ENCODE measurements at places on chromosomes 7 and 10.

DNA sequence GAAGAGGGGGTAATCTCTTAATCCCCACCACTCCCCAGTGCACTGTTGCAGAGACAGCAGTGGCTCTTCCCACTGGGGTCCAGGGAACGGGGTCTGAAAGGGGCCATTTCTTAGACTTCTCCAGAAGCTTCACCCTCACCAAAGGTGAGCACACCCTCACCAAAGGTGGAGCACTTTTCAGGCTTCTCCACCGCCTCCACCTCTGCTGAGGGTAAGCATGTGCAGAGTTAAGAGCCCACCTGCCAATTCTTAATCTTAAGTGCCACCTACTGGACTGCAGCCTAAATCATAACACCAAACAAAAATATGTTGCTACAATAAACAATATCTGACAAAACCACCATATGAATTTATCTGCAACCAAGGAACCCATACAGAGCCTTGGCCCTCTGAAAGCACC is 27.0 kb downstream of the SNX13 start:
- no peak for DNase-seq
- H3K4me3 ChIP-seq: no peak overlapping the region
- H3K27ac ChIP-seq: no peak overlapping the region

DNA sequence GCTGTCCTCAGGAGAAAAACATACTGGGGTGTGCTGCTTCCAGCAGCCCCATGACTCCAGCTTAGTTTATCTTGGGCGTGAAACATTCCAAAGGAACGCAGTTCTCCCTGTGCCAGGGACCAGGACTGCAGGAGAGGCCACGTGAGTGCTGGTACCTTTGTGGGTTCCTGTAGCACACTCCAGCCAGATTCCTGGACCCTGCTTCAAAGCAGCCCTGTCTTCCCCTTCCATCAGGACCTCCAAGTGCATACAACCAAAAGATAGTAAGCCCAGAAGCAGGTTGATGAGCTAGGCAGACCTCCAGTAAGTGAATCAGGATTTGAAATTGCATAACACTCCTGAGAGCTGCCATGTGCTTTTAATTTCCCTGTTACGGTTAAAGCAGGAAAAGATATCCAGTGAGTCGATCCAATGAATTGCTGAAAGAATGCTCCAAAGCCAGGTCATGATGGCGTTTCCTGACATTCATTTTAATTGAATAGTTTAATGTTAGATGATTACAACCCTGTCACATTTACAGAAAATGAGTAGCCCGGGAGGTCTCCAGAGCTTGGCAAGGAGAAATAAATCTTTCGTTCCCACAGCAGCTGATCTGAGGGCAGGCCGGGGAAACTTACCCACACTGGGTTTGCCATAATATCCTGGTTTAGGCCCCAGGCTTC is 38.9 kb upstream of the CPXM2 start:
- no peaks in the 10 kb centered on the region for H3K27me3 ChIP-seq
- H3K4me3 ChIP-seq: peak overlapping the region; percentile 23
- peak overlapping the region; percentile 76 for H3K27ac ChIP-seq
- peaks cover 20% of the 10 kb centered on the region for H3K4me1 ChIP-seq
- DNase-seq: no peak

- H3K4me3 ChIP-seq: no peak overlapping the region
- no peak for DNase-seq
- no peaks in the 10 kb centered on the region for H3K27me3 ChIP-seq
- H3K27ac ChIP-seq: no peak overlapping the region
- no peaks in the 10 kb centered on the region for H3K4me1 ChIP-seq
Measured at GRCh38 chr7:116098175-116098574, 67.6 kb upstream of the TFEC start.

DNA sequence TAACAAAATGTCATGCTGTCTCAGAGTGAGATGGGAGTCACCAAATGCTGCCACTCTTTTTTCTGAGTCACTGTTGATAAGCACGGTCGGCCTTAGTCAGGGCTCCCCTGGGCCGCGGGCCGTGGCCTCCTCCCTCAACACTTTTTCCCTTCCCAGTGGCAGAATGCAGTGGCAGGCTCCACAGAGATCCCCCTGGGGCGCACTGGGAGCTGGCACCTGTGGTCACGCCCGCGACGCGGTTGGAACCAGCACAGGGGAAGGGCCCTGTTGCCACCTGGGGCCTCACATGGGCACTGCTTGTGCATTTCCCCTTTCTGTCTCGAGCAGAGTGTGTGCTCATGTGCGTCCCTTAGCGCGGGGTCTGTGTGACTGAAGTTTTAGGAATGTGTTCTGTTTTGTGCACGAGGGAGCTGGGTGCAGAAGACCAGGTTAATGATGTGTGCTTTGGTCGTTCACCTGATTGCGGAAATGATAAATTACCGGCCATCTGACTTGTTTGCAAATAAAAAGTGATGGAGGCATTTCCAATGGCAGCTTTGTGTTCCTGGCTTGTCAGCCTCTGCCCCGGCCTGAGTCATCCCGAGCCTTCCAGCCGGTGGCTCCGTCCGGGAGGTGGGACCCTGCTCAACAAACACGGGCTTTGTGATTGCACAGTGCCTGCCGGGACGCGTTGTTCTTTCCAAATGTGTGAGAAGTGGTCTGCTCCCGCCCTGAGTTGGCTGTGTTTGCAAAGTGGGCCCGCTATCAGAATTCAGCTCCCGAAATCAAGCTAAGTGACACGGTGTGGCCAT is 100.7 kb downstream of the NKX6-2 start:
- H3K27ac ChIP-seq: peak overlapping the region; percentile 46
- DNase-seq: peak; percentile 30
- no peaks in the 10 kb centered on the region for H3K36me3 ChIP-seq
- no peaks in the 10 kb centered on the region for H3K27me3 ChIP-seq

GRCh38 chr7:74586258-74587175 is 71.0 kb upstream of the GTF2I start:
- H3K27ac ChIP-seq: peak overlapping the region; percentile 46
- H3K4me1 ChIP-seq: peaks cover 11% of the 10 kb centered on the region

- no peak for DNase-seq
- no peaks in the 10 kb centered on the region for H3K36me3 ChIP-seq
- no peaks in the 10 kb centered on the region for H3K4me1 ChIP-seq
- no peak overlapping the region for H3K4me3 ChIP-seq
- H3K27me3 ChIP-seq: no peaks in the 10 kb centered on the region
Measured at GRCh38 chr7:91776171-91776570, 104.3 kb downstream of the MTERF1 start.

GRCh38 chr10:78540355-78541076 is 506.9 kb downstream of the RPS24 start:
- H3K27ac ChIP-seq: no peak overlapping the region
- H3K27me3 ChIP-seq: no peaks in the 10 kb centered on the region
- no peaks in the 10 kb centered on the region for H3K36me3 ChIP-seq
- DNase-seq: no peak

- no peaks in the 10 kb centered on the region for H3K4me1 ChIP-seq
- no peak for DNase-seq
- H3K4me3 ChIP-seq: no peak overlapping the region
Measured at GRCh38 chr7:82007315-82007714, 237.5 kb upstream of the HGF start.

GRCh38 chr7:117975476-117975875 is 102.2 kb upstream of the CTTNBP2 start:
- no peaks in the 10 kb centered on the region for H3K36me3 ChIP-seq
- no peak overlapping the region for H3K4me3 ChIP-seq
- H3K27me3 ChIP-seq: no peaks in the 10 kb centered on the region
- peaks cover 7% of the 10 kb centered on the region for H3K4me1 ChIP-seq

DNA sequence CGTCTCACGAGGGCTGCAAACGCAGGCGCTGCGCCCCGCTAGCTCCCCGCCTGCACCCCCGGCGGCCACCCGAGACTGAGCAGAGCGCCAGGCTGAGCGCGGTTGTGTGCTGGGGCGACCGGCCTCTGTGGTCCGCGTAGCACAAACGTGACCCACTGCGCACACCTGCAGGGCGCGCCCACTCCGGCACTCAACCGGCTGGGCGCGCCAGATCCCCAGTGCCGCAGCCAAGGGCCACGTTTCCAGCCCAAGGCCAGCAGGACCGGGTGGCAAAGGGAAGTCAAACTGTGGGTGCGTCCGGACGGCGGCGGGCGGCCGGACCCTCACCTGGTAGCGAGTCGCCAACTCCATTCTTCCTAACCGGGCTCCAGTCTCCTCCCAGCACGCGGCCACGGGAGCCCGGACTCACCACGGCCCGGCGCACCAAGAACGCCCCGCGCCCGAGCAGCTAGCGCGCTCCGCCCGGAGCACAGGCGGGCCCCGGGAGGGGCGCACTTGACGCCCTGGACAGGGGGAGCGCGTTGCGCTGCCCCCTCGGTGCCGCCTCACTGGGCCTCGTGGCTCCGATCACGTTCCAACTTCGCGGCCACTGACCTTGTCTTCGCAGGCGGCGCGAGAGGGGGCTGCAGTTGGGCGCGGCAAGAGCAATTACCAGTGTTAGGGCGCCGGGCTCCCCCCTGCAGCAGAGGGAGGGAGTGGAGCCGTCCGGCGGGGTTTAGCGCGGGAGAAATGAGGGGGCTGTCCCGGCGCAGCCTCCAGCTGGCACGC is at the start of gene CDCA7L:
TSS of gene CDCA7L (minus strand) at position 446 of the 768 bp plus-strand sequence. CDS start at position 351, 95 bp downstream.
- H3K36me3 ChIP-seq: no peaks in the 10 kb centered on the region
- no peak within 1 kb of the TSS for H3K27ac ChIP-seq
- no peaks in the 10 kb centered on the region for H3K4me1 ChIP-seq
- H3K4me3 ChIP-seq: peak within 1 kb of the TSS; percentile 75

- no peak overlapping the region for H3K4me3 ChIP-seq
- H3K36me3 ChIP-seq: no peaks in the 10 kb centered on the region
- no peak for DNase-seq
- no peaks in the 10 kb centered on the region for H3K4me1 ChIP-seq
- H3K27ac ChIP-seq: no peak overlapping the region
- no peaks in the 10 kb centered on the region for H3K27me3 ChIP-seq
Measured at GRCh38 chr7:143172354-143172753, 10.9 kb upstream of the TAS2R39 start.

GRCh38 chr10:10642751-10643150 is 374.9 kb upstream of the CELF2 start:
- H3K27me3 ChIP-seq: no peaks in the 10 kb centered on the region
- DNase-seq: peak; percentile 7
- H3K4me3 ChIP-seq: no peak overlapping the region
- H3K4me1 ChIP-seq: peaks cover 50% of the 10 kb centered on the region
- H3K27ac ChIP-seq: peak overlapping the region; percentile 53
- H3K36me3 ChIP-seq: no peaks in the 10 kb centered on the region

- H3K27me3 ChIP-seq: no peaks in the 10 kb centered on the region
- H3K4me3 ChIP-seq: no peak overlapping the region
- no peak overlapping the region for H3K27ac ChIP-seq
- no peak for DNase-seq
Measured at GRCh38 chr7:45911311-45911710, 9.8 kb downstream of the IGFBP3 start.

GRCh38 chr10:8273749-8274148 is 219.3 kb downstream of the GATA3 start:
- no peak for DNase-seq
- no peak overlapping the region for H3K27ac ChIP-seq
- H3K4me3 ChIP-seq: no peak overlapping the region
- H3K27me3 ChIP-seq: no peaks in the 10 kb centered on the region

- H3K36me3 ChIP-seq: no peaks in the 10 kb centered on the region
- peak overlapping the region; percentile 51 for H3K4me3 ChIP-seq
- peaks cover 75% of the 10 kb centered on the region for H3K4me1 ChIP-seq
- no peak overlapping the region for H3K27ac ChIP-seq
Measured at GRCh38 chr10:101225846-101226421, 3.3 kb downstream of the LBX1 start.

- no peaks in the 10 kb centered on the region for H3K36me3 ChIP-seq
- no peaks in the 10 kb centered on the region for H3K4me1 ChIP-seq
- H3K27ac ChIP-seq: no peak overlapping the region
- no peaks in the 10 kb centered on the region for H3K27me3 ChIP-seq
Measured at GRCh38 chr10:62327885-62328284, 46.3 kb upstream of the ZNF365 start.

DNA sequence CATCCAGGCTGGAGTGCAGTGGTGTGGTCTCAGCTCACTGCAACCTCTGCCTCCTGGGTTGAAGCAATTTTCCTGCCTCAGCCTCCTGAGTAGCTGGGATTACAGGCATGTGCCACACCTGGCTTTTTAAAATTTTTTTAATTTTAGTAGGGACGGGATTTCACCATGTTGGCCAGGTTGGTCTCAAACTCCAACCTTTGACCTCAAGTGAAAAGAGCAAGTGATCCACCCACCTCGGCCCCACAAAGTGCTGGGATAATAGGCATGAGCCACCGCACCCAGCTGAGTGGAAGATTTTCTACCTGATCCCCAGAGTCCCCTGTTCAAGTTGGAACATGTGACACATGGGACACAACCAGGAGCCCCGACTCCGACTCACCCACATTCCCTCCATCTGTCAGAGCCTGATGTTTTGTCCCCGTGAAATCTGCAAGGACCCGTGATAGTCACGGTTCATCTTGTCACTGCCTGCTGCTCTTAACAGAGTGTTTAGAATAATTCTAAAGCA is 104.5 kb downstream of the SMURF1 start:
- H3K4me3 ChIP-seq: no peak overlapping the region
- no peaks in the 10 kb centered on the region for H3K27me3 ChIP-seq
- peaks cover 16% of the 10 kb centered on the region for H3K4me1 ChIP-seq
- H3K36me3 ChIP-seq: peaks cover 43% of the 10 kb centered on the region

- H3K27ac ChIP-seq: peak overlapping the region; percentile 95
- H3K4me3 ChIP-seq: peak overlapping the region; percentile 86
- no peaks in the 10 kb centered on the region for H3K27me3 ChIP-seq
- H3K4me1 ChIP-seq: peaks cover 14% of the 10 kb centered on the region
- no peak for DNase-seq
Measured at GRCh38 chr10:31929261-31930022, 811 bp upstream of the ARHGAP12 start.

DNA sequence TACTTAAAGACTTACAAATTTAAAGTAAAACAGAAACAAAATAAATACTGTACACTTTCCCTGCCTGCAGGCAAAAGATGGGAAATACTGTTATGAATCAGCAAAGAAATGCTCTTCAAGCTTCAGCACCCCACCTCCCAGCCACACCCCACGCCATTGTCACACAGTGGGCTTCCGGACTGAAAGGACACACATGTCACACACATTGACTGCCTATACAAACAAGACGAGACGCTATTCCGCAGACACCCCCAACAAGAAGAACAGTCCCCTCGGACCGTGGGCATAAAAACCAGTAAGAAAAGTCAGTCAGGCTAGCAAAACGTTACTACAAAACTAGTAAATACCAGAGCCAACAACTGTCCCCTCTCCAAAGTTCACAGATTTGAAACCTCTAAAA is 22.2 kb upstream of the PARP12 start:
- no peaks in the 10 kb centered on the region for H3K27me3 ChIP-seq
- H3K4me1 ChIP-seq: no peaks in the 10 kb centered on the region
- DNase-seq: no peak
- H3K4me3 ChIP-seq: no peak overlapping the region
- no peak overlapping the region for H3K27ac ChIP-seq

DNA sequence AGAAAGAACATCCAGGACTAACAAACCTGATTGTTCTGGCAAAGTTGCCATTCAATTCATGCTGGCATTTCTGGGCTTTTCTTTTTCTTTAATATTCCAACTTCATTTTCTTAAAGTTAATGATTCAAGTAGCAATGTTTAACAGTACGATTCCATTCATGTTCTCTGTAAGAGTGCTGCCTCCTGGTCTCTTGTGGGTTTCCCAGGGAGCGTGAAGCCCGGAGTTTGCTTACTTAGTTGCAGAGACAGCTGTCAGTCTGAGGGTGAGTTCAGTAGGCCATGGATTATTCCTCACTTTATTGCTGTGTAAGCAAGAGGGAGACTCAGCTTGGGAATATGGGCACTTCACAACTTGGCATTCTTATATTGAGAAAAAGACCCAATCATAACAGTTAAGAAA is 142.2 kb downstream of the TWIST1 start:
- H3K27ac ChIP-seq: peak overlapping the region; percentile 52
- no peaks in the 10 kb centered on the region for H3K36me3 ChIP-seq
- H3K4me3 ChIP-seq: no peak overlapping the region
- DNase-seq: no peak
- peaks cover 29% of the 10 kb centered on the region for H3K4me1 ChIP-seq

Measured in thoracic aorta (tissue), 2 donors.